BJ (cell line): ENCODE measurements at places on chromosomes 6 and 20.

GRCh38 chr6:19772891-19773290, 64.3 kb upstream of the ID4 start:
- no peak for DNase-seq

GRCh38 chr6:4977468-4977867, 26.4 kb downstream of the RPP40 start:
- DNase-seq = no peak

GRCh38 chr20:57024849-57025248, 241.6 kb downstream of the BMP7 start:
- DNase-seq = no peak

- no peak for DNase-seq
Measured at GRCh38 chr6:41580690-41581089, 34.5 kb downstream of the FOXP4 start.

DNA sequence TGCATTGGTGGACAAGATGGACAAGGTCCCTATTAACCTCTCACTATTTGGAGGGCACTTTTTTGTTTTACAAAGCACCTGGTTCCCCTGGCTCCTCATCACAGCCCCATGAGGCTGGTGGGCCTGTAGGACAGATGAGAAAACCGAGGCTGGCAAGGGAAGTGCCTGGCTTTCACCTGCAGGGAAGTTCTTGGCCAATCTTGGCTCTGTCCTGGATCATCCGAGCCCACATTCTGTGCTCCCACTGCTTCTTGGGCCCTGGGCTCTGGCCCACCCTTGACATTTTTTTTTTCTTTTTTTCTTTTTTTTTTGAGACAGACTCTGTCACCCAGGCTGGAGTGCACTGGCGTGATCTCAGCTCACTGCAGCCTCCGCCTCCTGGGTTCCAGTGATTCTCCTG, 14.7 kb downstream of the SLC13A3 start:
- no peak for DNase-seq

- DNase-seq = no peak
Measured at GRCh38 chr6:4676016-4676415, 100.2 kb upstream of the CDYL start.

- DNase-seq = no peak
Measured at GRCh38 chr20:16064989-16065707, 508.1 kb downstream of the KIF16B start.

- no peak for DNase-seq
Measured at GRCh38 chr20:37385176-37385575, 39.2 kb downstream of the SRC start.

- no peak for DNase-seq
Measured at GRCh38 chr6:3422435-3423070, 34.3 kb downstream of the SLC22A23 start.

GRCh38 chr20:59452856-59453255, 151.5 kb upstream of the PHACTR3 start:
- no peak for DNase-seq

- DNase-seq = no peak
Measured at GRCh38 chr6:34381081-34381480, 11.4 kb downstream of the NUDT3 start.

DNA sequence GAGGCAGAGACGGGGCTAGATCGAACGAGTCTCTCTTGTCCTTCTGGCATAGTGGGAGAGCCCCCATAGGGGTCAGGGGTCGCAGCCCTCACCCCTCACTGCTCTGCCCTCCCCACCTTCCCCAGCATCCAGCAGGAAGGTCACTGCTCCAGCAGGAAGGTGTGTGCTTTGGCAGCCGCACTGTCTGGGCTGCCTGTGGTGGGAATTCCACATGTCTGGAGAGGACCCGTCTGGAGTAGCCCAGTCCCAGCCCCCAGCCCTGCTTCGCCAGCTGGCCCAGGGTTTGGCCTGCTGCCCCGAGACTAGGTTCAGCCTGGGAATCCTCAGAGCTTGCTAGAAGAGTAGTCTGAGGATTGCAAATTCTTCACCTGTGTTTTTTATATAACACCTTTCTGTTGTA, 2.5 kb upstream of the R3HDML start:
- no peak for DNase-seq
